NCI-H69 (cell line): ENCODE measurements at places on chromosomes 7 and 10.
A peak's percentile ranks its signal among the peaks of the same experiment; 100 is the strongest.

DNA sequence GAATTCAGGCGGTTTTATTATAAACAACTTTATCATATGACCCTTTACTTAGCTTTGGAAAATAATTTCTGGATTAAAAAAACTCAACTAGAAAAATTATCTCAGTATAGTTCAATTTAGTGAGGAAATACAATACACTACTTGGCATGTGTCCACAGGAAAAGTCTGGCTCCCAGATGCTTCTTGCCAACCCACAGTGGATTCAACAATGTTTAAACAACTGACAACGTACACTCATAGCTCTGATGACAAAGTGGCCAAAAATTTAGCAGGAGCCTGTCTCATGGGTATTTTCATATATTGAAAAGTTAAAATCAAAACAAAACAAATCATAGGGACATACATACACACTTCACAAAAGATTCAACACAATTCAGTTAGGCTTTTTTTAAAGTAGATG is 158.8 kb downstream of the SKAP2 start:
- DNase-seq = peak; percentile 94

- DNase-seq = no peak
Observed at GRCh38 chr10:128568990-128569945, 443.0 kb upstream of the MKI67 start.

DNA sequence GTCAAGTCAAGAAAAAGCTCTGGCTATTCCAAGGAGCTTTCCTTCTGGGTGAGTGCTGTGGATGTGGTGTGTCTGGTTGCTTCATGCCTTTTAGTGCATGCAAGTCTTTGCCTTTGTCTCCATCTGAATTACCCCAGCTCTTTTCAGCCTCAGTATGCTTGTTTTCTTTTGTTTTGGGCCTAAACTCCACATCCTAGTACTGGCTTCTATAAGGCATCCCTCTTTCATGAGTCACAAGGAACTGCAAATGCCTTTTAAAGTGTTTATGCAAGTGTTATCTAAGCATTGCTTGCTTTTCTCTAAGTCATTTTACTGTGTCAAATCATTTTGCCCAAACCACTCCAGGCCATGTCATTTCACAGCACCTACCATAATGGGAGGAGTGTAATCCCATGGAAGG is 132.1 kb downstream of the PLCE1 start:
- no peak for DNase-seq

GRCh38 chr7:46651561-46652088 is 730.6 kb upstream of the IGFBP3 start:
- DNase-seq = no peak

DNA sequence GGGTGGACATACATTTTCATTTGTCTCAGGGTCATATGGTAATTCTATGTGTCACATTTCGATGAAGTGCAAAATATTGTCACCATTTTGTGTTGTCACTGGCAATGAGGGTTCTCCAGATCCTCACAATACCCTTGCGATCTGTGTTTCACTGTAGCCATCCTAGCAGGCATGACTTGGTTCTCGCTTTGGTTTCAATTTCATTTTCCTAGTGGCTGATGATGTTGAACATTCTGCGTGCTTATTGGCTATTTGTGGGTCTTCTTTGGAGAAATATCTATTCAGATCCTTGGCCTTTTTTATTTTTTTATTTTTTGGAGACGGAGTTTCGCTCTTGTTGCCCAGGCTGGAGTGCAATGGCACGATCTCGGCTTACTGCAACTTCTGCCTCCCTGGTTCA is 24.8 kb upstream of the MNX1 start:
- DNase-seq = no peak

GRCh38 chr10:12191715-12192114 is 4.0 kb downstream of the NUDT5 start:
- no peak for DNase-seq

DNA sequence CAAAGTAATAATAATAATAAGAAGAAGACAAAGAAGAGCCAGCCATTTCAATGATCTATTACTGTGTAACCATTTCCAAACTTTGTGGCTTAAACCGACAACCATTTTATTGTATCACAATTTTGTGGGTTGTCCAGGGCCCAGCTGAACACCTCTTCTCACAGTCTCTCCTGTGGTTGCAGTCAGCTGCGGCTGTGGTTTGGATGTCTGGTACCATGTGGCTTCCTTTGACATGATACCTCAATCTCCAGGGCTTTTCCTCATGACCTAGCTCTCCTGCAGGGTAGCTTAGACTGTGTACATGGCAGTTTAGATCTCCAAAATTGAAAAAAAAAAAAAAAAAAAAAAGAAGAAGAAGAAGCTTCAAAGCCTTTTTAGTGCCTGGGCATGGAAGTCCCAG is 72.6 kb upstream of the NFKB2 start:
- no peak for DNase-seq

- DNase-seq = no peak
Observed at GRCh38 chr7:69149804-69150782, 448.2 kb upstream of the AUTS2 start.

- peak; percentile 49 for DNase-seq
Observed at GRCh38 chr7:149799397-149800168, 26.2 kb upstream of the ZNF467 start.
